ENCODE measurements at places on chromosomes 4 and X.

- no peak for DNase-seq
Measured at GRCh38 chr4:136357556-136357955, 1174.7 kb downstream of the PCDH18 start.

- DNase-seq = no peak
Measured at GRCh38 chr4:168787801-168788595, 222.1 kb downstream of the CBR4 start.

DNA sequence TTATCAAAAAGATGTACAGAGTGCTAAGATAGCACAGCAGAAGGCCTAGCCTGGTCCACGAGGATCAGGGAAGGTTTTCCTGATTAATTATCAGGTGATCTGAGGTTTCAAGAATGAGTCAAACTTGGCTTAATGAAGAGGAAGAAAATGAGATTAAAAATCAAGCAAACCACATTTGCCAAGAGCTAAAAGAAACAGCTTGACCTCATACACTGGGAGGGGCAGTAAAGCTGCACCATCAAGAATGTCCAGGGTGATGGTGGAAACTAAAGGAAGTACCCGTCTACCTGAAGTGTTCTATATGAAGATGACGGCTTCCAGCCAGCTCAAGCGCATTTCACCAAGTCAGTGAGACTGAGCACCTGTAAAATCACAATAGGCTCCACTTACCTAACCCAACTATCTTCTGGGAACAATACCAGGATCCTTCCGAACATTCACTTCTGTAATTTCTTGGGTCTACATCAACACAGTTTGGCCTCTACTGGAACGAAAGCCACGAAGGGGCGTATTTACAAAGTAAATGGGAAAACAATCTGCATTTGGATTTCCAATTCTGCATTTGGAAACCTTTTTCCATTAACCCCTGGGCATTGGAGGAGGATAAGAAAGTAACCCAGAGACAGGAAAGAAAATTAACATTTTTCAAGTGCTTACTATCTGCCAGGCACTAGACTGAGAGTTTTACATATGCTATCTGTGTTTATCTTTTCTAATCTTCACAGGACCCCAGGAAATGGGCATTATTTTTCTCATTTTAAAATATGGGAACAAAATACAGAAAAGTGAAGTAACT lies 114.0 kb upstream of the DCLK2 start:
- no peak for DNase-seq

DNA sequence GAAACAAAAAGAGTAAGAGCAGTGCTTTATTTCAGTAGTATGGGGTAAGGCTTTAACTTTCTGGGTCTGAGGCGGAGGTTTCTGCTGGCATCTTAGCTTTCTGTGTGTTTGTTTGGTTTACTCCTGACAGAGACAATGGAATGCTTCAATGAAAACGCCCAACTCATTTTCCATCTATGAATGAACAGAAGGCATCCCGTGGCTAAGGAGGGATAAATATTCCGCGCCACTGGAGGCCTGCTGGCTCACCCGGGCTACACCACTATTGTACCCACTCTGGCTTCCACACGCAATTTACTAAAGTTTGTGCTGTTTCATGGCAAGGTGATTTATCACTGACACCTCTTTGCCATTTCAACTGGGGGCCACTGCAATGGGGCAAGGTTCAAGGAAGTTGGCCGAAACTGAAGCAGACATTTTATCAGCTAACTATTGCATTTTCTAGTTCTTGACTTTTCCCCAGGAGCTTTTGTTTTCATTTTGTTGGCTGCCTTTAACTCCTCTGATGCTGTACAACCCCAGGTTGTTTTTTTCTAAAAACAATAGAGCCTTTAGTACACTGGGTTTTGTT lies 32.8 kb upstream of the PPARGC1A start:
- no peak for DNase-seq

All from EH (cell line).